ENCODE measurements at places on chromosomes 6 and 20.

DNA sequence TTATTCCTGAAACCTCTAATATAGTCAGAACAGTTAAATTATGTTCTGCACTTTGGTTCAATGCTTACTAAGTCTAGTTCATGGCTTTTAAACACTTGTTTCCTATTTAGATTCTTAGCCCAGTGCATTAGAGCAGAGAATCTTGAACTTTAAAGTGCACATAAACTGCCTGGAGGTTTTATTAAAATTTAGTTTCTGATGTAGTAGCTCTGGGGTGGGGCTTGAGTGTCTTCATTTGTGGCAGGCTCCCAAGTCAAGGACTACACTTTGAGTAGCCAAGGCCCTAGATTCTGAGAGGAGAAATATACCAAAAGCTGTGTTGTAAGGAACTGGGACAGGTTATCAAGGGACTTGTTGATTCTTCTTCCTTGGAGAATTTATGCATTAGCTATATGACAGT, 1604.2 kb downstream of the KHDRBS2 start:
- no peak for DNase-seq

GRCh38 chr20:21361266-21361665, 36.1 kb downstream of the NKX2-4 start:
- DNase-seq, result no peak

DNA sequence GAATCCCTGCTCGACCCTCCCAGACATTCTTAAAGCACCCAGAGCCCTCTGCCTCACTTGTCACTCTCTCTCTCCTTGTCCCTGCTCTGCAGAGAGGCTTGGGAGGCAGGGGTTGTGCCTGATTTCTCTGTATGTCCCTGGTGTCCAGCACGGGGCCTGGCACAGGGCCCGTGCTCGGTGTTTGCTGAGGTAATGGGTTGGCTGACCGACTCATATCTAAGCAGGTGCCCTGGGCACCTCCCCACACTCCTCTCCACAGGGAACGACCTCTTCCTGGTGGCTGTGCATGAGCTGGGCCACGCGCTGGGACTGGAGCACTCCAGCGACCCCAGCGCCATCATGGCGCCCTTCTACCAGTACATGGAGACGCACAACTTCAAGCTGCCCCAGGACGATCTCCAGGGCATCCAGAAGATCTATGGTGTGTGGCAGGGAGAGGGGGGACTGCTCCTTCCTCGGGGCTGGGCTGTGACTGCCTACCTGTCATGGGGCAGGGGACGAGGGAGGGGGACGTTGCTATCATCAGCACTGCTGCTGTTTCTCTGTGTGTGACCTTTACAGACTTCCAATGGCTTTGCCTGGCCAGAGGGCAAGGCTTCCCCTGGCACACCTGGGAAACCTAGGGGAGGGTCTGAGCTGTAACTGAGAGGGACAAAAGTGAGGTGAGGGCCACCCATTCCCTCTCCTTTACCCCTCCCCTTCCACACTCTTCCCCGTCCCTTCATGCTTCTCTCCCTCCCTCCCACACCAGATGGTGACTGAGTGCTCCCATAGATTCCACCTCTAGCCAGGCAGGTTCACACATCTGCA, 14.2 kb downstream of the MMP24OS start:
- no peak for DNase-seq

GRCh38 chr6:128509709-128510108, 10.7 kb downstream of the PTPRK start:
- DNase-seq, result no peak

- DNase-seq, result no peak
Observed at GRCh38 chr6:136359851-136360250, 70.2 kb upstream of the BCLAF1 start.

GRCh38 chr6:149567945-149568585, 1.9 kb downstream of the GINM1 start:
- DNase-seq, result no peak

DNA sequence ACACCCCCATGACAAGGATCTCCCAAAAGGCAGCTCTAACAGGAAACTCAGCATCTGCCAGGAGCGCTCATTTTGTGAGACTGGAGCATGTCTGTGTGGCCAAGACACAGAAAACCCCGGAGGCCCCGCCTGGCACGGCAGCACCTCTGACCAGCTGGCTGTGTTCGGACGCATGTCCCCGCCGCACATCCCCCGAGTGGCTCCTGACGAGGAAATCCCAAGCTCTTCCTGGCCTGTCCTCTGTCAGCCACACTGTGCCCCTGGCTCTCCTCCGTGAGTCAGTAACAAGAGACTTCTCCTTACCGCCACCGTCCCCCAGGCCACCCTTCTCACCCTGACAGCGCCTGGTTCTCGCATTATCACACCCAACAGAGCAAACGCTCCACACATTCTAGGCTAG, 14.4 kb downstream of the SLC2A4RG start:
- DNase-seq, result no peak

DNA sequence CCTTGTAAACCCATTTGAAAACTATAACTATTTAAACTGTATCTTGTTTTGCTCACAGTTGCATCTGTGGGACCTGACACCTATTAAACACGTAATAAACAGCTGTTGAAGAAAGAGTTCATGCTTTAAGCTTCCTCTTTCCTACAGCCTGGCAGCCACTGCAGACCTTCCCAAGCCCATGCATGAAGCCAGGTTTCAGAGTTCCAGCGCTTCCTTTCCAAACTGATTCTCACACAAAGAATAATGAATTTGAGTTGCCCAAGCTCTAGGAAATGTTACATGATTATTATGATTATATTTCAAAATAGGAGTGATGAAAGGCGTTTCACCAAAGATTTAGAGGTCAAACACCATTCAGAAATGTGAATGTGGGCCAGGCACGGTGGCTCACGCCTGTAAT, 3.7 kb downstream of the AGPAT4 start:
- no peak for DNase-seq

DNA sequence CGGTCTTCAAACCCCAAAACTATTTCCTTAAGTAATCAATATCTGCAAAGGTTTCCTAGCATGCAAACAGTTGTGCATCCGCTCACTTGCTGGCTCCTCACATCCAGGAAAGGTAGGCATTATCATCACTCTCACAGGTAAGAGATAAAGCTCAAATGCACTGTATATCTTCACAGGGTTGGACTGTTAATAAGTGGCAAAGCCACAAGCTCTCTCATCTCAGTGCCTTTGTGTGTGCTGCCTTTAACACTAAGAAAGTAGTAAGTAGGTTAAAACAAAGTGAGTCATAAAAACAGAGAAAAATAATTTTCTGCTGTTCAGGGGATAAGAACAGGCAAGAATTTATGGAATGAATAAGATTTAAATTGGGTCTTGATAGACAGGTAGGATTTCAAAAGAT, 21.3 kb downstream of the MAN1A1 start:
- DNase-seq, result no peak

DNA sequence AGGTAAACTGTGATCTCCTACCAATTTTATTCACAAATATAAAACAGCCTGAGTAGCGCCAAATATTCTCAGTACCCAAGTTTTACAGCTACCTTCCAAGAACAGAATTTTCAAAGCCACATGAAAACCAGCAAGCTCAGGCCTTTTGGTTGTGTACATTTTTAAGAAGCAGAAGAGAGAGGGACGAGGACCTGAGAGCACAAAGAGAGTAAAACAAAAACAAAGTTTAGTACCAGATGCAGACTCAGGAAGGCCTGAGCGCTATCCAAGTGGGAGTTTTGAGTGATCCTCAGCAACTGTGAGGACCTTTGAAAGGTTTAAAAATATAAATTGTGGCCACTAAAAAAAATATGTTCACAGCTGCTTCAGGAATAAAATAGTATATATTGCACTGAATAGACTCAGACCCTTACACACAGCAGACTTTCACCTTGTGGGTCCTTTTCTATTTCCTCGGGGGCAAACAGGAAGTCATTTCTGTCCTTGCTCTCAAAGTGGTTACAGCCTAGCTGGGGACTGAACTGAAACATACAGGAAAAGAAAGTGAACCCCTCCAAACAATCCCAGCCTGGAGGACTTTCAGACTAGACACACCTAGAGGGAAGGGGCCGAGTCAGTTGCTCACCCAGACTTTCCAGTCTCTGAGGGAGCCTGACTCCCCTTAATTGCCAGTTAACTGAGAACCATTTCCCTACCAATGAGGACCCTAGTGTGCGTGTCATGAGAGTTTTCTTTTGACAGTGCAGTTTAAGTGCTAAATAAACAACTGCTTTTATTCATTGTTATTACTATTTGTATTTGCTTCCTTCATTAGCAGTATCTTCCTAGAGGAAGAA, 48.5 kb upstream of the NT5E start:
- no peak for DNase-seq

DNA sequence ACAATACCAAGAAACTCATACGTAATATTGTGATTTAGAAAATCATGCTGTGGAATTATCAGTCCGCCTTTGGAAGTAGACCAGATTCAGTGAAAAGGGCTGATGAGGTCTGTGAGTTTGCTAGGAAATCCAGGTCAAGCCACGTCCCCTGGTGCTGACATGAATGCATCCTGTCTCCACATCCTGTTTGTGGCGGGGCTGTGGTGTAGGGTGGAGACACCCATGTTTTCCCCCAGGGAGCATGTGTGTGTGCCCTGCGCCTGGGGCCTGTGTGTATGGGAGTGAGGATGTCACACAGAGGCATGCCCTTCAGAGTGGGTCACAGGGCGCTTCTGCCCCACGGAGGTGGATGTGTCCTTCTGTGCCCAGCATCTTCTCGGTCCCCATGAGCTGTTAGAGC, 109.1 kb downstream of the SASH1 start:
- DNase-seq, result no peak

DNA sequence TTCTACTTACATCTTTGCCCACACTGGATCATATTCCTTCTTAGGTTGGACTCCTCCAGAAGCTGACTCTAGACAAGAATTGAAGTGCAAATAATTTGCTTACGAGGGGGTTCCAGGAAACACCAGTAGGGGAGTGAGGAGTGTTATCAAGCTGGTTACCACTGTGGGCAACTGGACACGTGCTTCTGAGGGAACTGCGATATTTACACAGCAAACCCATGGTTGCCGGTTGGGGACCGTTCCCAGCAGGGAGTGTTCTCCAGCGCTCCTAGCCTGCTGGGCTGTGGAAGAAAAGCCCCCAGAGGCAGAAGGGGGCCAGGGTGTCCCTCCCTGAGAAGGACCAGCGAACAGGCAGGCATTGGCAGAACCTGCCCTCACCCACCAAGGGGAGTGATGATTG, 21.7 kb downstream of the MDFI start:
- no peak for DNase-seq

DNA sequence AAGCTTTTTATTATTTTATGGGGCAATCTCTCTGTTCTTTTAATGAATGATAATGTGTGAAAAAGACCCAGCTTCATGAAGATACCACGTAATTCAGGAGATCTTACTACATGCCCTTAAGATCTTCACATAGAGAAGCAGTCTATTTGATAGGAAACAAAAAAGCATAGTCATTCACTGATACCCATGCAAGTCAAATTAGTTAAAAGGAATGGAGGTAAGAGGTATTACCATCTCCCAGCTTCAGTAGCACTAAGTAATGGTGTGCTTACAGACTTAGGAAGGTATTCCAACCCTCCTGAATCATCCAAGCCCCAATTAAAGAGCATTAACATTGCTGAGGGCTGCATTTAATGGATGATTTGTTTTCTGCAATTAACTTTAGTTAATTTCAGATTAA, 364.7 kb downstream of the SYNE1 start:
- DNase-seq, result no peak

DNA sequence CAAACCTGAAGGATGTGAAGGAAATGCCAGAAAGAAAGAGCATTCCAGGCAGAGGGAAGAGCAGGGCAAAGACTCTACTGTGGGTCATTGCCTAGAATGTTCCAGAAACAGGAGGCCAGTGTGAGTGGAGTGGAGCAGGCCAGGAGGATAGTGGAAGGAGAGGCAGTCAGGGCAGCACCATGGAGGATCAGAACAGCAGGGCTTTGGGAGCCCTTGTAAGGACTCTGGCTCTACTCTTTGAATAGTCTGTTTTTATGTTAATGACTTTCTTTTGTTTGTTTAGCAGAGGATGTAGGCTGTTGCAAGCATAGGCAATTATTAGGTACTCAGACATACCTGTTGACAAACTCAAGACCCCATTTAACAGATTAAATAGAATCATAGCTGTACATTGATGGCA, 23.6 kb upstream of the FBXL4 start:
- DNase-seq, result no peak

DNA sequence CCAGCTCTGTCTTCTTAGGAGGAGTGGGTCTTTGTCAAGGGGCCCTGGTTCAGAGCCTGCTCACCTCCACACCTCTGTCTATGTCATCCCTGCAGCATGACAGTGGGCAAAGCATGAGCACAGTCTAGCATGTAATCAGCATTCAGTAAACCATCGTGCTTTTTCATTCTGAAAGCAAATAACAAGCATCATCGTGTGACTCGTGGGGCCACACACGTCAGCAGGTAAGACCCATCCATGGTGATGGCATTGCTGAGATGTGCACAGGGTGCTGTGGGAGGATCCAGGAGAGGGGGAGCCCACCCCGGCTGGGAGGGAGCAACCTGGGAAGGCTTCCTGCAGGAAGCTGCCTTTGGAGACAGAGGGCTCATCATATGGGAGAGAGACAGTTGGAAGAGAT, 106.7 kb downstream of the TMEM242 start:
- DNase-seq, result peak; percentile 91

- no peak for DNase-seq
Observed at GRCh38 chr6:96468681-96469224, 52.9 kb upstream of the UFL1 start.

DNA sequence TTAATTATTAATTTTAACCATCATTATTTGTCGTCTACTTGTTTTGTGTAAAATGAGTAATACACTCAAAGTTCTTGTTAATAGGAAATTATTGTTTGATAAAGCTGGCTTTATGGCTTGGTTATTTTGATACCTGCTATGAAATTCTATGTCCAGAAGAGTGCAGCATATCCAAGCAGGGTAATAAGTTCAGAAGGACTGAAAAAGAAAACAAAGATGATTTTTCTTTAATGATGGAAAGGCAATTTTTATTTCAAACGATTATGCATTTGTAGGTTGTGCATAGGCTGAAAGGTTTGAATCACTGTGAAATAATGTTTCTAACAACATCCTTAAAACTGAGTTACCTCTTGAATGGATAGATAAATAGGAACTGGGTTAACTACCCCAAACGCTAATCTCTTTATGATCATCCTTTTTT, 1.4 kb upstream of the MAN1A1 start:
- no peak for DNase-seq

- no peak for DNase-seq
Observed at GRCh38 chr20:58020656-58021454, 207.6 kb downstream of the ANKRD60 start.

All from vagina (tissue), 2 donors.